NT2/D1 (cell line): ENCODE measurements at places on chromosomes 1 and 21.

GRCh38 chr1:77541162-77541545 lies 141.3 kb downstream of the ZZZ3 start:
- DNase-seq: no peak

DNA sequence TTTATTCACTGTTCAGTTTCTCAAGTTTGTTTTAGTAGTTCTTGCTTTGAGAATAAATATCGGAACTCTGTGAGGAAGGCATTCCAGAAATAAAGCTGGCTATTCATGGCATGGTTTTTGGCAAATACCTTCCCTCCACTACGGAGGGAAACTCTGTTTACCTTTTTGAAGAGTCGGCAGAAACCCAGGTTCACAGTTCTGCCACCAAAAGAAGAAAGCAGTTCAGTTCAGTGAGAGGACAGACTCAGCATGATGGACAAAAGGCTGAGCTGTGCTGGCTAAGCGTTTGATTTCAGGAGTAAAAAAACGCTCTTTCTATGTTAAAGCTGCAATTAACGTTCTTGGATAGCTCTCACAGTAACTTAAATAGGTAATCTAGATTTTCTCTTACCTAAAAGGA lies 42.4 kb downstream of the CNN3 start:
- DNase-seq: no peak

DNA sequence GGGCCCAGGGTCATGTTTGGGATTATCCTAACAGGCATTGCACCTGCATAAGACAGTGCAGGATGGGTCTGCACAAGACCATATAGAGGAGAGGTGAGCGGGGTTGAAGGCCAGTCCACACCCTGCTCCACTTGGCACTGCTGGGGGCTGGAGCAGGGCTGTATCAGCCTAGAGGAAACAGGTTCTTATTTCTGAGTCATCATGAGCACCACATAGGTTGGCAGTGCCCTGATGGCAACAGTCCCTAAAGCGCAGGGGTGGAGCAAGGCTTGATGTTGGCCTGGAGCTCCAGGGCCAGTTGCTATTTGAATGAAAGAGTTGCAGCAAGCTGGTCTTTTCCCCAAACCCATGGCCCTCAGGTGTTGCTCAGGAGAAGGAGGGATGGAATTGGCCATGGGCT lies 29.8 kb upstream of the BMP8B start:
- no peak for DNase-seq

- DNase-seq: no peak
Observed at GRCh38 chr1:1178794-1179331, 5.2 kb downstream of the TTLL10 start.

DNA sequence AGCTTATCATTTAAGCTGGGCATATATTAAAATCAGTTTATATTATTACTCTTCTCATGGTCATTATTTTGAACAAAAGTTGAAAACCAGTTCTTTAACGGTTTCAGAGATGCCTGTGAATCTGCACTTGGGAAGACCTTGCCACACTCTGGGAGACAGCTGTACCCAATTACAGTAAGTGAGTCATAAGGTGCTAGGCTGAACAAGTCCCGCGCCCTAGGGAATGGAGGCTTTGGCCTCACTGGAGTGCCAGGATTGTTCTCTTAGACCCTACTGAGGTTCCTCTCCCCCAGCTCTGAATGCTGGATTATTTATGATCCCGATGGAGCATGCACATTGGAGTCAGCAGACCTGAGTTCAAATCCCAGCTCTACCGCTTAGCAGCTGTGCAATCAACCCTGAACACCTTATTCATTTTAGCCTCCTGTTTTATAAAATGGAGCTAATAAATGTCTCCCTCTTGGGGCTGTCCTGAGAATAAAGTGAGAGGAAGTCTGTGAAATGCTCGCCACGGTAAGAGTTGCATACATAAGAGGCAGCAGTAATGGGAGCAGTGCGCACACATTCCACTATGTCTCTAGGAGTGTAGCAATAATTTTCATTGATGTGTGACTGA lies 266.2 kb downstream of the FOXD2 start:
- no peak for DNase-seq

- DNase-seq: no peak
Observed at GRCh38 chr1:56446531-56447098, 132.7 kb downstream of the PLPP3 start.

DNA sequence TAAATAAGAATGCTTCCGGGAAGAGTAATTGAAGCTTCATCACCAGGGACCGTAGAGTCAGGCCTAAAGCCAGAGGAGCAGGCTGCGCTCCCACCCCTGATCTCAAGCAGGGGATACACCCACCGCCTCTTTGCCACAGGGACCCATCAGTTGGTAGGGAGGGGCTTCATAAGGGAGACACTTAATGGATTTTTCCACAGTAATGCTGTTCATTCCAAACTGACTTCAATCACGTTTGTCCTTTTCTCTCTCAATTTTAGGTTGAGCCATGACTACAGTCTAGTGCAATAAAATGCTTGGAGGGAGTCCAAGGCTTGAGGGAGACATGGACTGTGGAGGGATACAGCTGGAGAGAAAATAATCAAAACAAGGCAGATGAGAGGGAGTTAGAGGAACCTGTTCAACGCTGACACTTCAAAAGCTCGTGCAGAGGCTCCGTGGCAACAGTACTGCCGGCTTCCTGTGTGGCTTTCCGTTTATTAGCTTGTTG lies 111.5 kb downstream of the SEC16B start:
- DNase-seq: no peak

DNA sequence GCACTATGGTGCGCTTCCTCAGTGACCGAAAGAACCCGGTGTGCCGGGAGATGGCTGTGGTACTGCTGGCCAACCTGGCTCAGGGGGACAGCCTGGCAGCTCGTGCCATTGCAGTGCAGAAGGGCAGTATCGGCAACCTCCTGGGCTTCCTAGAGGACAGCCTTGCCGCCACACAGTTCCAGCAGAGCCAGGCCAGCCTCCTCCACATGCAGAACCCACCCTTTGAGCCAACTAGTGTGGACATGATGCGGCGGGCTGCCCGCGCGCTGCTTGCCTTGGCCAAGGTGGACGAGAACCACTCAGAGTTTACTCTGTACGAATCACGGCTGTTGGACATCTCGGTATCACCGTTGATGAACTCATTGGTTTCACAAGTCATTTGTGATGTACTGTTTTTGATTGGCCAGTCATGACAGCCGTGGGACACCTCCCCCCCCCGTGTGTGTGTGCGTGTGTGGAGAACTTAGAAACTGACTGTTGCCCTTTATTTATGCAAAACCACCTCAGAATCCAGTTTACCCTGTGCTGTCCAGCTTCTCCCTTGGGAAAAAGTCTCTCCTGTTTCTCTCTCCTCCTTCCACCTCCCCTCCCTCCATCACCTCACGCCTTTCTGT lies 7.3 kb upstream of the PIGV start:
- DNase-seq: no peak

- DNase-seq: no peak
Observed at GRCh38 chr1:52707927-52708655, 9.9 kb upstream of the COA7 start.

DNA sequence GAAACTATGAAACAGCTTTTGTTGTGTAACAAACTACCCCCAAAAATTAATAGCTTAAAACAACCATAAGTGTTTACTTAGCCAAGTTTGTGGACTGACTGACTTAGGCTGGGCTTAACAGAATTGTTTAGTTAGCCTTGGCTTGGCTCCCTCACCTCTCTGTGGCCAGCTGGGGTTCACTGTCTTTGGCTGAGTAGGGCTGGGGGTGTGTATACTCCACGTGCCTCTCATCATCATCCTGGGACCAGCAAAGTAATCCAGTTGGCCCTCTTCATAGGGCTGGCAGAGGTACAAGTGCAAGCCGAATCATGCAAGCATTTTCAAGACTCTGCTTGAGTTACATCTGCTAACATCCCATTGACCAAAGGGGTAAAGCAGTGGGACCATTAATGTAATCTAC lies 252.3 kb downstream of the BRINP2 start:
- no peak for DNase-seq

GRCh38 chr1:54507033-54507870 lies 40.8 kb upstream of the ACOT11 start:
- no peak for DNase-seq

- no peak for DNase-seq
Observed at GRCh38 chr1:234866007-234866866, 256.3 kb upstream of the IRF2BP2 start.

- DNase-seq: no peak
Observed at GRCh38 chr1:45334308-45335245, 5.4 kb upstream of the TOE1 start.

DNA sequence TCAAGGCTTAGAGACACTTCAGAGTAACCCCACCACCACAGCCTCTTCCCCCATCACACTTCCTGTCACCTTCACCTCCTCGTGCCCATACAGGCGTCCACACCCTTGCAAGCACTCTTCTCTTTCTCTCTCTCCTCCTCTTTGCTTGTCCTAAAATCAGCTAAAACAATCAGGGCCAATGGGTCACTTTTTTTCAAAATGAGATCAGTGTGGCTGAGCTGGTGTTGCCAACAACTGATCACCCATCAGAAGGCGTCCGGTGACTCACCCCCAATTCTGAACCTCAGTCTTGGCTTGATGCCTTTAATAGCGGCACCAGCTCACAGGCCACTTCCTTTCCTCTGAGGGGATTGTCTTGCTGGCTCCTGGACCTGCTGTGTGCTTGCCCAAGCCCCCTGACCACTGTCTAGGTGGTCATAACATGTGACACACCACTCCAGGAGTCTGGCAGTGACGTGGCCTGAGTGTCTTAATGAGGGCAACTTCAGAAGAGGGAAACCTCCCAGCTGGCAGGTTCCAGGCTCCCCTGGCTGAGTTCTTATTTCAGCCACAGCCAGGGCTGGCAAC lies 1.6 kb downstream of the DRAXIN start:
- DNase-seq: no peak
